Spinal cord (tissue), 10 donors: ENCODE measurements at places on chromosomes 12 and 14.
A peak's percentile ranks its signal among the peaks of the same experiment; 100 is the strongest.

- no peak for DNase-seq
These were observed 137.0 kb downstream of the PTPN11 start for GRCh38 chr12:112555621-112556233.

- DNase-seq, result no peak
These were observed 2.1 kb downstream of the PRPH start for GRCh38 chr12:49296836-49297694.

DNA sequence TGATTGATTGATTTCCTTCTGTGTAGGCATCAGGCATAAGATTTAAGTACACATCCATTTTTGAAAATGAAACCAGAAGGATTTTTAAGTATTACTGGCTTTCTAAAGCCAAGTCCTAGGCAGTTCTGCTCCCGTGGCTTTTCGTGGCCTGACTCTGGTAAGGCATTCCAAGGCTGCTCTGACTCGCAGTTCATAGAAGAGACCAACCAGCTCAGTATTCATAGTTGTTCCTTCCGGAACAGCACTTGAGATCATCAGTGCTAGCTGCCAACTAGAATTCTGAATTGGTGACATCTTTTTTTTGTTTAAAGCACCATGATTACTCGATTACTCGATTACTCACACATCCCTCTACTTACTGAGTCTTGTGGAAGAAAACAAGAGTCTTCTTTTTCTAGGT lies 25.9 kb downstream of the SUDS3 start:
- no peak for DNase-seq

DNA sequence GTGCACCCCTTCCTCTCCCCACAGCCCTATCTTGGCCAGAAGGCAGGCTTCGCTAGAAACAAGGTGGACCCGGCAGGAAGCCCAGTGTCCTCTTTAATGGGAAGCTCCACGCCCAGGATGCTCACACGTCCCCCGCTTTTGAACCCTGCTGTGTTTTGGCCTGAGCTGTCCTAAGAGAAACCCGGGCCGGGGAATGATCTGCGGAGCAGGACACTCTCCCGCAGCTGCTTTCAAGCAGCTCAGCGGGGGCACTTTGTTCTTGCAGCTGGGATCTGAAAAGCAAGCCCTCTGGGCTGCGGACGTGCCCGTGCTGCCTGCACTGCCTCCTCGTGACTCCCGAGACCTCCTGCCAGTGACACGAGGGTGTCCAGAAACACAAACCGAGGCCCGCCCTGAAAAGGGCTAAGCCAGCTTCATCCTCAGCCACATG lies 30.0 kb downstream of the SCARB1 start:
- peak; percentile 13 for DNase-seq

GRCh38 chr12:105907982-105908381 lies 230.8 kb downstream of the NUAK1 start:
- no peak for DNase-seq

GRCh38 chr12:23585156-23585781 lies 364.2 kb downstream of the SOX5 start:
- DNase-seq, result no peak

DNA sequence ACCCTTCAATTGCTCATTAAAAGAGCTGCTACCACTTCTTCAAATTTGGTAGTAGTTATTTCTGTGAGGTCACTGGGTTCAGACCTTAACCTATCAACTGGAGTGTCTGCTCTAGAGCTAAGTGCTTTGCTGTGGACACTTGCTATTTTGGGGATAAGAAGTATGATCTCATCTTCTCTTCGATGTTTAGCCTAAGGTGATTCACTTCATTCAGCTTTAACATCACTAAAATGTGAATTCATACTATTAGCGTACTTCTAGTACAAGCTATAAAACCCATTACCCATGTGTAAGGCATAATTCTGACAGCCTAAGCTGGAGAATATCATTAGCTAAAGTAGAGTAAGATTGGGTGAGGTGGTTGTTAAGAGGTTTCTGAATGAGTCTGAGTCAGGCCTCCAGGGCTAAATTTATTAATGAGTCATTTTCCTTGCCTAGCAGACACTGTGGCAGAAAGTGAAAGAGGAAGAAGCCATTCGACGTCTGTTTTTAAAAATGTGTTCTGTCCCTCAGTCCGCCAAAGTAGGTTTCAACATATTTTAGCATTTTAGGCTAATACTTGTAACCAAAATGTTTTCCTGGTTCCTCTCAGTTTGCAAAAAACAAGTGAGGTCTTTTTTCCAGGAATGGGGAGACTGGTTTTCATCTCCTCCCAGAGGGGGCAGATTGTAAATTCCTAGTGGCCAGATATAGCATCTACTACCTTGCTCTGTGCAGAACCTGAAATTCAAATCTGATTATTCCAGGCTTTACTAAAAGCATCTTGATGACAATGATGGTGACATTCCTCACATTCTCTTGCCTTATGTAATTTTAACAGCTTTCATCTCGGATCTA lies 103.6 kb downstream of the SSPN start:
- peak; percentile 76 for DNase-seq

- DNase-seq, result no peak
These were observed 54.8 kb downstream of the BMAL2 start for GRCh38 chr12:27387473-27387872.

- DNase-seq, result no peak
These were observed 111.5 kb upstream of the WSCD2 start for GRCh38 chr12:108017472-108018057.

DNA sequence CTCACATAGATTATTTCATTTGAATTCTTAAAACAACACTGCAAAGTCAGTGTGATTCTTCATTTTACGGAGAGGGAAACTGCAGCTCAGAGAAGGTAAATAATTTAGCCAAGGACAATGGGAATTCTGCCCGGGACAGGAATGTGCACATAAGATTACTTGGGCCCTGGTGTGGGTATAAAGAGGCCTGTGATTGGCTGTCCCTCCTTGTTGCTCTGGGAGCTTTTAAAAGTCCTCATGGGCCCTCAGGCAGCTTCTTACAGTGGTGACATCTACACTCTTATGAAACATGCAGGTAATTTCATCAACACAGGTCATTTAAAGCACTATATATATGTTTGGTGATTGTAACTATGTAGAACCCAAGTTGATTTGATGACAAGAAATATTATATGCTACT lies 100.3 kb downstream of the ESR2 start:
- DNase-seq, result no peak

- DNase-seq, result no peak
These were observed 12.5 kb downstream of the OTX2 start for GRCh38 chr14:56797569-56798446.

- no peak for DNase-seq
These were observed 187.5 kb upstream of the RTL1 start for GRCh38 chr14:101090976-101091375.

DNA sequence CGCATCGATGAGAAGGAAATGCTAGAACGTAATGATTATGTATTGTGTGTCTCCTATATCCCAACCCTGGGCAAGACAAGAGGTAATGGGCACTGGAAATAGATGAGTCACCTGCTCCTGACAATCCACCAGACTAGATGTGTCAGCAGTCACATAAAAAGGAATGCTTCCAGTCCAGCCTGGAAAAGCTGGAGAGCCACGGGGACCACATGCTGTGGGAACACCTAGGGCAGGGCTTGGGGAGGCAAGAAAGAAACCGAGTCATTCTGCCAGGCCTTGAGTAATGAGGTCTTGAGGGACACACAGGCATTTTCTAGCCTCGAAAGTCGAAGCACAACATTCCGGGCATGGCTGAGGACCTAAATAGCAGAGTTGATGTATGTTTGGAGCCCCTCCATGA lies 716.7 kb upstream of the TMEM132C start:
- no peak for DNase-seq

GRCh38 chr14:99506276-99506675 lies 25.1 kb downstream of the CCNK start:
- DNase-seq, result no peak

GRCh38 chr12:56124133-56124532 lies 3.9 kb upstream of the ESYT1 start:
- DNase-seq, result no peak

GRCh38 chr12:94112121-94112520 lies 36.3 kb upstream of the PLXNC1 start:
- no peak for DNase-seq

GRCh38 chr12:88328090-88328489 lies 186.0 kb downstream of the TMTC3 start:
- DNase-seq, result no peak

GRCh38 chr14:91732439-91732838 lies 553 bp upstream of the CATSPERB start:
- DNase-seq, result no peak

GRCh38 chr12:4939418-4940023 lies 29.8 kb downstream of the KCNA1 start:
- no peak for DNase-seq

GRCh38 chr12:95674631-95675030 lies 115.9 kb downstream of the NTN4 start:
- DNase-seq, result peak; percentile 39

- DNase-seq, result no peak
These were observed 19.5 kb upstream of the TTC9 start for GRCh38 chr14:70622111-70622712.

- no peak for DNase-seq
These were observed 39.9 kb downstream of the JDP2 start for GRCh38 chr14:75467763-75468162.

- peak; percentile 33 for DNase-seq
These were observed 239.2 kb upstream of the FKBP4 start for GRCh38 chr12:2555487-2556082.

GRCh38 chr14:35631071-35631805 lies 97.3 kb downstream of the INSM2 start:
- DNase-seq, result no peak

- no peak for DNase-seq
These were observed 77.6 kb upstream of the CLMN start for GRCh38 chr14:95397325-95397724.

GRCh38 chr12:124418791-124419190 lies 123.9 kb downstream of the RFLNA start:
- no peak for DNase-seq
